ENCODE measurements at places on chromosomes 3 and 15.

DNA sequence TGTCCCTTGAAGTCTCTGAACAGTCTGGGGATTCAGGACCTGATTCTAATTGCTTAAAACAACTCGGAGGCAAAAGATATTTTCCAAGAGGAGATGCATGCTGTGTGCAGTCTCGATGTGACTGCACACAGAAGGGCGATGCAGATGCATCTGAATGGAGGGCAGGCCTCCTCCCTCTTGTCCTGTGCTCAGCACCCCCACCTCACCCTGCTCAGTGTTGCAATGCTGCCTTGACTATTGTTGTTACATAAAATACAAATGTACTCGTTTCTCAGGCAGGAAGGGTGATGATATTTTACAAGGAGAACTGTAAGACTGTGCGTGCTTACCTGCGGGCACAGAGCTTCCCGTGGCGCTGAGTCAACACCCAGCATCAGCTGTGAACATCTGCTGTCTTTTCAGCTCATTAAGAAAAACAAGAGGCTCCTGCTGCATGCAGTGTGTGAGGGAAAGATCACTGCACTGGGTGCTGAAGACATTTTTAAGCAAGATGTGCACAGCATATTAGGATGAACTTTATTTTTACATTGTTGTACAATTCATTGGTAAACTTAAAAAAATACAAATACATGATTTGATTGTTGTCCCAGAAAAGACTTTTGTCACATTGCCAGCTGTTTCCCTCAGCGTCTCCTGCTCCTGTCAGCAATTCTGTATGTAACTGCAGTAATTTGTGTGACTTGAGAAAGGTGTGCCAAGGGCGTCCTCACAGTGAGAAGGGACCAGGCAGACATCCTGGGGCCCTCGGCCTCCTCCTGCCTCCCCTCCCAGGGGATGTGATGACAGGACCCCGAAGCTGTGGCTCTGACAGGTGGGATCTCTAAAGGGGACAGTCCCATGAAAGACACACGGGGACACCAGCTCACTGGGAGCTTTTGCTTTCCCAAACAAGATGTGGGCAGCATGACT, 56.3 kb upstream of the RPL32 start:
- no peak for DNase-seq

DNA sequence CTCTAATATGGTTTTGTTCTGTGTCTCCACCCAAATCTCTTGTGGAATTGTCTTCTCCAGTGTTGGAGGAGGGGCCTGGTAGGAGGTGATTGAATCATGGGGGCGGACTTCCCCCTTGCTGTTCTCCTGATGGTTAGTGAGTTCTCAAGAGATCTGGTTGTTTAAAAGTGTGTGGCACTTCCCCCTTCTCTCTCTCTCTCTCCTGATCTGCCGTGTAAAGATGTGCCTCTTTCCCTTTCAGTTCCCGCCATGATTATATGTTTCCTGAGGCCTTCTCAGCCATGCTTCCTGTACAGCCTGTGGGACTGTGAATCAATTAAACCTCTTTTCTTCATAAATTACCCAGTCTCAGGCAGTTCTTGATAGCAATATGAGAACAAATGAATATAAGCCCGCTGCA, 33.1 kb downstream of the RETNLB start:
- no peak for DNase-seq

GRCh38 chr15:71730277-71731144, 79.8 kb upstream of the NR2E3 start:
- peak; percentile 27 for DNase-seq

DNA sequence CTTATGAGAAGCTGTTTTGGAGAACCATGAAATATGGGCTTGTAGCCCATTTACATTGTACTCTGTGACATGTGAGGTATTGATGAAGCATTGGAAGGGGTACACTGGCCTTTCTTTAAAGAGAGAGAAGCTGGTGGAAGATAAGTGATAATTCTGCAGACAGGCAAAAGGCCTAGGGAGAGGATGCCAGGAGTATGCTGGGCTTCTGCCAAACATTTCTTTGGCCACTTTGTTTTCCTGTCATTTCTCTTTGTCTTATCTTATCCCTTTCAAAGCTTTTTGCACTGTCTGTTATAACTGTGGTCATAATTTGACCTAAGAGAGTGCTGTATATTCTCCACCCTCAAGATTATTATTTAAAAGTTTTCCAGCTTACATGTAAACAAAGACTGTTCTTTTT, 109.6 kb upstream of the SEMA6D start:
- no peak for DNase-seq

GRCh38 chr15:41777421-41777973, 3.2 kb downstream of the MAPKBP1 start:
- no peak for DNase-seq

- no peak for DNase-seq
Observed at GRCh38 chr3:54376939-54377578, 254.7 kb downstream of the CACNA2D3 start.

- no peak for DNase-seq
Observed at GRCh38 chr15:70575231-70576226, 187.8 kb downstream of the UACA start.

GRCh38 chr15:70407336-70407670, 309.6 kb upstream of the TLE3 start:
- no peak for DNase-seq

DNA sequence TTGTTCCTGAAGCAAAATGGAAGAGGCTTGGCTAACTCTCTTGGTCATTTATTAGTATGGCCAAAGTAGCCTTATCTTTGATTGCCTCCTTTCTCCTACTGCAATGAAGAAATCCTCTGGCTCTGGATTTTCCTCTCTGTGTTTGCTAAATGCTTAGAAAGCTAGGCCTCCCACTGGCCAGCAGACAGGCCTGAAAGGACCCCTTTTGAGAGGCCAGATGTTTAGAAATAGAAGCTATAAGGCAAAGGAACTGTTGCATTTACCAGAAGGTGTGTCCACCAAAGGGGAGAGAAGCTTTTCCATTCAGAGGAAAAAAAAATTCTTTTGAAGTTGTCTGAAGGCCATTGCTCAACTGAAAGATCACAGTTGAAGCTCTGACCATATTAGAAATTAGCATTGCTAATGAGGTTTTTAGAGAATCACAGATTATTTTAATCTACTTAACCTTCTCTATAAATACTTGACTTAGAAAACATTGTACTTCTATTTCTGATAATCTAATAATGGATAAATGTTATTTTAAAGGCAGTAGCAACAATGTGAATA, 160.8 kb downstream of the SYNPR start:
- no peak for DNase-seq

GRCh38 chr3:4986175-4986781, 7.0 kb downstream of the BHLHE40 start:
- peak; percentile 59 for DNase-seq

DNA sequence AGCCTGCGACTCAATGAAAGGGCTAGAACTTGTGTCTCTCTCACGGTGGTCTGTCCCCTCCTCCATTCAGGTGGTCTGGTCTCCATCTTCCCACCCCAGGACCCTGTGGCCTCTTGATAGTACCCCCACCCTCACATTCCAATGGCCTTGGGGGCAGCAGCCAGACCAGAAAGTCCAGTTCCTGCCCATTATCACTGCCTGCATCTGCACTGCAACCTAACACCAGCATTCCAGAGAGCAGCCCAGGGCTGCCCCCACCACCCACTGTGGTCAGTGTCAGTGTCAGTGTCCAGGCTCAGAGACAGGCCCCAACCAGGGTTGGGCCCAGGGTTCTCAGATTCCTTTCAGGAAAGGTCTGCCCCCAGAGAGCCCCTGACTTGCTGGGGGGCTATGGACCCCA, 12.6 kb downstream of the IGDCC3 start:
- DNase-seq, result no peak

- no peak for DNase-seq
Observed at GRCh38 chr15:59104602-59104911, 389 bp upstream of the CCNB2 start.

GRCh38 chr3:183541738-183542137, 13.8 kb downstream of the KLHL6 start:
- DNase-seq, result no peak

DNA sequence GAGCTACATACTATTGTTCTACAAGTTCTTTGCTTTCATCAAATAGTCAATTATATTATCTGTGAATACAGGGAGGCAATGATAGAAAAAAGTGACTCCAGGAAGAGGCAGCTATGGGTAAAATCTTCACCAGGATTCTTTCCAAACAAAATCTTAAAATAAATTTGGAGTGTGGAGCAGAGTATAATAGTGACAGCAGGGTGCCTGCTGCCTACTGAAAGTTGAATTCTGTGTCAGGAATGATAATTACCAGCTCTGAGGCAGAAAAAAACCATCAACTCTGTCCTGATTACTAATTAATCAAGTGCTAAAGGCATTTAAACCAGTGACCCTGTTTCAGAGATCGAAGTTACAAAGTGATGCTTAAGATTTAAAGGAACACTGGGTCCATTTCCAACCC, 148.0 kb downstream of the DIPK2A start:
- no peak for DNase-seq

GRCh38 chr15:40310001-40310959, 2.5 kb upstream of the PLCB2 start:
- DNase-seq, result peak; percentile 83

GRCh38 chr3:43608751-43609150, 13.1 kb downstream of the ANO10 start:
- DNase-seq, result no peak

DNA sequence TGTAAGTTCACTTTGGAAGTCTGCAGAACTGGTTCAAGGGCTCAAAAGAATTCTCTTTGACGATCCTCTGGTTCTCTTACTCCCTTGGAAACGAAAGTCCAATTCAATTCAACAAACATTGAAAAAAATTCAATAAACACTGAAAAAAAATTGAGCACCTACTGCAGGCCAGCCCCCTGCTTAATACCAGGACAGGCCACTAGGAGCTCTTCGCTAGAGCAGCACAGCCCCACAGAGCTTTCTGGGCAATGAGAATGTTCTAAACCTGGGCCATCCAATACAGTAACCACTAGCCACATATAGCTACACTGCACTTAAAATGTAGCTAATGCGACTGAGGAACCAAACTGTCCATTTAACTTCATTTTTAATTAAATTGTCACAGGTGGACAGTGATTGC, 50.4 kb upstream of the DCLK3 start:
- no peak for DNase-seq

GRCh38 chr3:43580181-43580580, 41.6 kb downstream of the ANO10 start:
- DNase-seq, result no peak

DNA sequence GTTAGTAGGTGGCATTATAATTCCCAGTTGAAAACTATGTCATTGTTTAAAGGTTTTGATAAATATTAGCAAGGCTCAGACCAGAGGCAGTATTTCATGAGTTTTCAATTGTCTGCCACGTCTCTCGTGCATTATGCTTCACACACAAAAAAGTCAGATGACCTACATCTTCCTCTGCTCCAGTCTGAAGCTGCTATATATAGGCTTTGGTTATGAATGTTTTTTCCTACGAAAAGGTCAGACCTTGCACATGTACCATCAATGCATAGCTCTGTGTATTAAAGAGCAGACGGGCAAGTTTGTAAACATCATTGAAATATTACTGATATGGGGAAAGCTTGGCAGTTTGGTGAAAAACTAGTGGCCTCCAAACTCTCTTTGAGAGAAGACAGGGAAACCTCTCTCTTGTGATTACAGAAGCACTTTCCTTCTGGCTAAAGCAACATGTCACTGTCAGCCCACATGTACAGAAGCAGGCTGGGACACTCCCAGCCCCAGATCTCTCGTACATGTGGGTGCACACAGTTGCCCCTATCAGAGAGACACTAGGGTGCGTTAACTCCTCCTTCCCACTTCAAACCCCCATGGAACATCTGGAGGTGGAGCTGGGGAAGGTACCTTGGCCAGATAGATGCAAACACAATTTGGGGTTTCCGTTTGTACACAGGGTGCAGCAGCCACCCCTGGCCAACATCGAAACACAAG, 184.0 kb upstream of the BCL6 start:
- DNase-seq, result peak; percentile 45

GRCh38 chr15:64678126-64678819, 97.1 kb downstream of the RBPMS2 start:
- DNase-seq, result no peak

DNA sequence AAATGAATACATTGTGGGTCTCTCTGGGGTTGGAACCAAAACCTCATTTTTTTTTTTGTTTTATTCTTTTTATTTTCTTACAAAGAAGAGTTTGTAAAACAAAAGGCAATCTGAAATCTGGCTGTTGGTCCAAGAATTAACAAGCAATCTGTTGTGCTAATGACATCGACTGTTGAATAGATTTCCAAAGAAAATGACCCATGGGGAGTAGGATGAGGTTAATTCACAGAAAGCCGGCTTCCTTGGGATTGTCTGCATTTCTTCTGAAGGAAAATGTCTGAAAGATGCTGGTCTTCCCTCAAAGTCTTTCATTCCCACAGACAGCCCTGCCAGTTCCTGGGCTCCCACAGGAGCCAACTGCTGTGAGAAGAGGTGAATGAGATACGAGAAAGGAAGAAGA, 92.9 kb downstream of the LRRC3B start:
- DNase-seq, result no peak

DNA sequence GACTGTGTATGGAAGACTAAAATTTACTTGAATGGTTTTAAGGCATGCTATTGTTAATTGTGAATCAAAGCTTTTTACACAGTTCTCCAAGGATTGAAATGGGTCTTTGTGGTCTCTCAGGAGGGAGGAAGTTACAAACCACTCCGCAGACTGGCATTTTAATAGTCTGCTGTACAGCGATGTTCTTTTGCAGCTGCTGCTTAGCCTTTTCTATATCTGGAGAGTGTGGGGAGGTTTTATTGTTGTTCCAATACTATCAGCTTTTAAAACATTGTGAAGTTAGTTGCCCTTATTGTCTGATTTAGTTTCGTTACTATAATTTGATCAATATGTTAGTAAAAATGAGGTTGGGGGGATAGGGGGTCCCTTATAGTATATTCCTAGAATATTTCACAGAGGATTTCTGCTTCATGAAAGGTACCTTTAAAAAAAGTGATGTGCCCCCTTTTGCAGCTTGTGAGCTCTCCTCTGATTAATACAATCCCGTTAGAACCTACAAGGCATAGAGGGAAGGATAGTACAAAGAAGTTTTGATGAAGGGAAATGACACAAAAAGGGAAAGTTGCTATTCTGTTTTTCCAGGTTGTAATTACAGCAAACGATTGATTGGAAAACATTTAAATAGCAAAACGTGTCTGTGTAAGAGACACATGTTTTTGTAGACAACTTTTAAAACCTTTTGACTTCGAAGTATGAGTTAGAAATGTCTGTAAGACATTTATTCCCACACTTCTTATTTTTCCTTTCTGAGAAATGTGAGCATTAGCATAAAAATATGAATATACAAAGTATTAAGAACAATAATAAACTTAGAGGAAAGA, 158.3 kb upstream of the CGNL1 start:
- no peak for DNase-seq
